ENCODE measurements at places on chromosomes 1 and 21.

- DNase-seq, result peak; percentile 79
These were observed 120.2 kb downstream of the TLR5 start for GRCh38 chr1:223022641-223023473.

GRCh38 chr1:167412072-167412471 is 106.3 kb downstream of the CD247 start:
- DNase-seq, result no peak

GRCh38 chr1:36284517-36284916 is 21.7 kb upstream of the SH3D21 start:
- no peak for DNase-seq

DNA sequence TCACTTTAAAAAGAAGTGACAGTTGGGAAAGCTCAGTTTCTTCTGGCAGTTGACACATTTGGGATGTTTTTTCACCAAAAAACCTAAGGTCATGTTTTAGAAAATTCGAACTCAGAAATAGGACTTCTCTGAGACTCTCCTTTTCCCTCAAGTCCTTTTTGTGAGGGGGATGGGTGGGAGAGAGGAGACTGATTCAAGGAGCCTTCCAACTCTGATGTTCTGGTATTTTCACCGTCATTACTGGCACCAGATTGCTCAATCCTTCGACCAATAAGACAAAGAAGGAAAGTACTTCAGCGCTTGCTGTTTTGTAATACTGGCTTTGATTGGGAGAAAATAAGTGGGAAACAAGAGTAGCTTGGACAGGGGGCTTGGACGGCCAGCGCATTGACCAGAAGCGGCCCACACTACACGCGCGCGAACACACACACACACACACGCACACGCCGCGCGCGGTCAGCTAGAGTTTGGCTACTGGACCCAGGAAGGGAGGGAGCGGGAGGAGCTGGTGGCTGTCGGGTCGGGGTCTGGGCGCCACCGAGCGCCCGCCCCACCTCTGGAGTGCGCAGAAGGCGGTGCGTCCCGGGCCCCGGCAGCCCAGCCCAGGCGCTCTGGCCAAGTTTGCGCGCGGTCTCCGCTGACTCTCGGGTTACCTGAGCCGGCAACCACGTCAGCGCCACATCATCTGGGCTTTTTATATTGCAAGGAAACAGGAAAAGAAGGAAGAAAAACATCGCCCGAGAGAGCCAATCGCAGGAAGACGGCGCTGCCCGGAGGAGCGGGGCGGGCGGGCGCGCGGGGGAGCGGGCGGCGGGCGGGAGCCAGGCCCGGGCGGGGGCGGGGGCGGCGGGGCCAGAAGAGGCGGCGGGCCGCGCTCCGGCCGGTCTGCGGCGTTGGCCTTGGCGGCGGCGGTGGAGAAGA is at the start of gene KCNK1:
TSS of gene KCNK1 (plus strand) at position 855 of the 921 bp plus-strand sequence. CDS start at position 921, 66 bp downstream.
- DNase-seq, result peak; percentile 65

DNA sequence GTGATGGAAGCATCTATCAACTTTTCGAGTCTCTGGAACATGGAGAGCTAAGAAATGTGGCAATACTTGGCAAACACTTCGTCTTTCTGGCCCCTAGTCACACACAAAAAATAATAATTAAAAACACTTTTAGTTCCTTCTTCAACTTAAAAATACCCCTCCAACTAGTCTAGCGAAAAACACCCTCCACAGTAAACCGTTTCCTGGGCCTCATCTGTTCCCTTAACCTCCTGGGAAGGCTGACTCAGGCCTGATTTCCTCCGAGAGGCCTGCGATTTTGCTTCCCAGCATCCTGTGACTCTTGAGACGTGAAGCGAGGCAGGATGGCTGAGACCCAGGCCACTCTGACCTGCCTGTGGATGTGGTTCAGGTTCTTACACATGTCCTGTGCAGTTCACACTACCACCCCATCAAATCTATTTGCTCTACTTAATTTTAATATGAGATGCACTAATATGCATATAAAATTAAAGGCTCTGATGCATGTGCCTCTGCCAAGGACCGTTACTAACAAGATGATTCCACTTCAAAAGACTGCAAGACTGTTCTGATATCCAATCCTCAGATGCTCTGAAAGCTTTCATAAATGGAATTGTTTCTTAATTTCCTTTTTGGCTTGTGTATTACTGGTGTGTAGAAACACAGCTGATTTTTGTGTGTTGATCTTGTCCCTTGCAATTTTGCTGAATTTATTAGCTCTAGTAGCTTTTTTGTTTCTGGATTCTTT is 3.5 kb downstream of the NAV1 start:
- DNase-seq, result no peak

DNA sequence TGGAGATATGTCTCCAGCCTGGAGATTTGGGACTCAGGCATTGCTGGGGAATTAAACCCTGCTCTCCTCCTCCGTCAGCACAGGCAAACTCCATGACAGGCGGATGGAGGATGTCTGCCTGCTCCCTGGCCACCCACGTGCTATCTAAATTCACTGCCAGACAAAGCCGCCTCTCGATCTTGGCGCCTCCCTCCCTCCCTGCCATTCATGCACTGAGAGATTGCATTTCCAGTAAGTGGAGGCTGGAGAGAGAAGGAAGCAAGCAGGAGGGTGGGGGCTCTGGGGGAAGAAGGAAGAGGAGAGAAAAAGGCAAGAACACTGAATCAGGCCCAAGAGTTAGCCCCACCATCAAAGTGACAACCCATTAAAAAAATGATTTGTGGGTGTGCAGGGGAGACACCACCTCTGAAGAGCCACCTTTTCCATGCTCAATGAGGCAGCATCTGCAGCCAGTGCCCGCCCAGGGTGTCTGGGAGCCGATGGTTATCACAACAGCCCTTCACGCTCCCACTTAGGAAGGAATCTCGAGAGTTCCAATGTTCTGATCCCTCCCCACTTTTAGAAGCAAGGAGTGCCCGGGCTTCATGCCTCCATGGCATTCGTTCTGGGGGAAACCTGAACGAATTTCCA is 183.0 kb downstream of the HIVEP3 start:
- DNase-seq, result no peak

GRCh38 chr21:41960386-41960785 is 6.6 kb upstream of the C2CD2 start:
- DNase-seq, result no peak

DNA sequence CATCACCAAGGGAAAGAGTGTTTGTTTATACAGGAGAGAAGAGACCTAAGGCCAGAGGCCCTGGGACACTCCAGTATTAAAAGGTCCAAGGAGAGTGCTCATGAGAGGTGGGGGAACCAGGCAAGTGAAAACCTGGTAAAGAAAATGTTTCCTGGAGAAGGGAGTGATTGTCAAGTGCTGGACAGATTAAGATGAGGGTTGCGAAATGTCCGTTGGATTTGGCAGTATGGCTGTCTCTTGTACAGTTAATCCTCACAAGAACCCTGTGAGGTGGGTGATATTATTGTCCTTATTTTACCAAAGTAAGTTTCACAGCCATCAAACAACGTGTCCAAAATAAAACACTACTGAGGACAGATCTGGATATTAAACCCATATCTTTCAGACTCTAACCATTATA is 44.2 kb downstream of the RPAP2 start:
- DNase-seq, result no peak

- no peak for DNase-seq
These were observed 77.9 kb upstream of the RUNX1 start for GRCh38 chr21:35127026-35127425.

GRCh38 chr1:61523893-61524605 is 200.9 kb downstream of the TM2D1 start:
- no peak for DNase-seq

- DNase-seq, result no peak
These were observed 4.8 kb downstream of the NTNG1 start for GRCh38 chr1:107145637-107146036.

DNA sequence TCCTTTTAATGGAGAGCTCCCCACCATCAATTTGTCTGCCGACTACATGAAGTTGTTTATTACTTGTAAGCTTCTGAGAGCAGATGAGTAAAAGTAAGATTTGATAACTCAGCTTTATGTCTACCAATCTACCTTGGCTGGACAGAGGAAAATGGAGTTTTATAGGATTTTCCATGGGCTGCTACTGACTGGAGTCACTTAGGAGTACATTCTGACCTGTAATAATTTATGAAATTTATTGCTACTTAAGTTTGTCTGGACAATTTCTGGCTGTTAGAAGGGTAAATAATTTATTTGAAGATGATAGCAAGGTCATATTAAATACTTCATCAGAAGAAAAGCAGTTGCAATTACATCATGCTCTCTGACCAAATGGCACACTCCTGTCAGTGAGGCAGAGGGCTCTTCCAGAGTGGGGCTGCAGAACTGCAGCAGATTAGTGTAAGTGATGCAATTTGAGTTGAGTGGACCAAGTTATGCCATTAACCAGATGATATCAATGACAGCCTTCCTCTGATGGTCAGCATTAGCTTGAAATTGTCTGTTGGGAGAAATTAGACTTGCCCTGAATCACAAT is 736.7 kb upstream of the PTBP2 start:
- no peak for DNase-seq
